ENCODE measurements at places on chromosomes 16 and 17. TPM values are rescaled to one million over a fixed set of nuclear protein-coding genes. Genes with fewer than 3 reads are reported as not detected.

ETV4 gene
- total RNA-seq: 0.65 TPM

STX1B gene
- total RNA-seq: 4.2 TPM

TBC1D3H gene
- total RNA-seq: not detected

PRSS8 gene
- 14.5 TPM for total RNA-seq

CCL17 gene
- total RNA-seq: not detected

SDR42E2 gene
- total RNA-seq: not detected

MT4 gene
- total RNA-seq: not detected

CBFA2T3 gene
- 11.0 TPM for total RNA-seq

TPSB2 gene
- 1.6 TPM for total RNA-seq

AXIN2 gene
- 3.6 TPM for total RNA-seq

Data from left lobe of liver (tissue), 2 donors.